ENCODE measurements at places on chromosomes 5 and 9.

DNA sequence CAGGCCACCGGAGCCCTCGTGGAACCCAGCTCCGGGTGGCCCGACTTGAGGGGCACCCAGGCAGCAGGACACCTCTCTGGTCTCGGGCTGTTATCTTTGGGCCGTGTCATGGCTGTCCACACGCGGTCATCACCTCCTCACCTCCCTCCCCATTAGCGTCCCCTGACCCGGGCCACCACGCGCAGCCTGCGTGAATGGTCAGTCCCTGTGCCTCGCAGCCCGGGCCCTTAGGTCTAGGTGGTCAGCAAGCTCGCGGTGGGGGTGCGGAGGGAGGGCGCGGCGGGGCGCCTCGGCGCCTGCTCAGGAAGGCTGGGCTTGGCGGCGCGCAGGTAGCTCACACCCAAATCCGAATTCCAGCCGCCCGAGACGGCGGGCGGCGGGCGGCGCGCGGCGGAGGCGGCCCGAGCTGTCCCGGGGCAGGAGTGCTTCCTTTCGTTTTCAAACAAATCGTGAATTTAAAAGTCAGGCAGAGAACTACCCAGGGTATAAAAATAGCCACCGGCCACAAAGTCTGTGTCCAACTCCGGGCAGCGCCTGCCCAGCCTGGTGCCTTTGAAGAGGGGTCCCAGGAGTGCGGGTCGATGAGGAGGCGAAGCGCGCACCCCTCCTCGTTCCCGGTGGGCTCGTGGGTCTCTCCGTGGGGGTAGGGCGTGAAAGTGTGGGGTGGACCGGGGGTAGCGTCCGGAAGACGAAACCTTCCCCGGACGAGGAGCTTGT is 1.0 kb upstream of the RXRA start:
- DNase-seq = no peak

GRCh38 chr9:123225995-123226394 is 42.4 kb downstream of the STRBP start:
- DNase-seq = no peak

GRCh38 chr5:171092194-171092593 is 216.9 kb upstream of the TLX3 start:
- DNase-seq = no peak

DNA sequence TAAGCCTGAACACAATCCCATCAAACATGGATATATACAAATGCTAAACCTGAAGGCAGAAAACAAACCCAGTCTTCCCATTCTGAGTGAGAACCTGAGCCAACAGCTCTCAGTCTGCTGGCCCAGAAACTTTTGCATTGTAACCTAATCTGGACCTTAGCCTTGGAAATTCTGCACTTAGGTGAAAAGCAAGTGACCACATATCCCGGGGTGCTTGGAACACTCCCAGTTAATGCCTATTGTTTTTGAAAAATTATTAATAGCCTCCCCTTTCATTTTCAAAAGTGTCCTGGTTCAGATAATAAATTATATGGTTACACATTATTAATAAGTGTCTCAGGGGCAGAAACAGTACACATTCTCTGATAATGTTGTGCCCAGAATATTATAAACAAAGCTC is 228.3 kb upstream of the TARS1 start:
- DNase-seq = no peak

GRCh38 chr5:97998941-97999340 is 774.5 kb upstream of the RGMB start:
- DNase-seq = no peak

- no peak for DNase-seq
Observed at GRCh38 chr5:116738239-116738614, 163.6 kb upstream of the SEMA6A start.

- DNase-seq = no peak
Observed at GRCh38 chr5:143425835-143426234, 22.3 kb upstream of the NR3C1 start.

DNA sequence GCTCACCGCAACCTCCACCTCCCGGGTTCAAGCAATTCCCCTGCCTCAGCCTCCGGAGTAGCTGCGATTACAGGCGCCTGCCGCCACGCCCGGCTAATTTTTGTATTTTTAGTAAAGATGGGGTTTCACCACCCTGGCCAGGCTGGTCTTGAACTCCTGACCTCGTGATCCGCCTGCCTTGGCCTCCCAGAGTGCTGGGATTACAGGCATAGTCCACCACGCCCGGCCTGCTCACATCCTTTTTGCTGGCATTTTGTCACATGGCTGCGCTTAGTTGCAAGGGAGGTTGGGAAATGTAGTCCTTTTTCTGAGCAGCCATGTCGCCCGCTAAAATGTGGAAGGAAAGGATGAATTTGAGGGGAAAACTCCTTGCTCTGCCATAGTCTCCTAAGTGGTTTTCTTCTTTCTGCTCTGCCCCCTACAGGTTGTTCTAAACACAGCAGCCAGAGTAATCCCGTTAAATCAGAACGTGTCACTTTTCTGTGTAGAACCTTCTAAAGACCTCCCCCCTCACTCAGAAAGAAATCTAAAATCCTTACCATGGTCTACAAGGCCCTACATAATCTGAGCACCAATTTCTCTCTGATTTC is 57.8 kb upstream of the HSPA9 start:
- no peak for DNase-seq

- DNase-seq = no peak
Observed at GRCh38 chr5:96648023-96648422, 14.2 kb upstream of the CAST start.

DNA sequence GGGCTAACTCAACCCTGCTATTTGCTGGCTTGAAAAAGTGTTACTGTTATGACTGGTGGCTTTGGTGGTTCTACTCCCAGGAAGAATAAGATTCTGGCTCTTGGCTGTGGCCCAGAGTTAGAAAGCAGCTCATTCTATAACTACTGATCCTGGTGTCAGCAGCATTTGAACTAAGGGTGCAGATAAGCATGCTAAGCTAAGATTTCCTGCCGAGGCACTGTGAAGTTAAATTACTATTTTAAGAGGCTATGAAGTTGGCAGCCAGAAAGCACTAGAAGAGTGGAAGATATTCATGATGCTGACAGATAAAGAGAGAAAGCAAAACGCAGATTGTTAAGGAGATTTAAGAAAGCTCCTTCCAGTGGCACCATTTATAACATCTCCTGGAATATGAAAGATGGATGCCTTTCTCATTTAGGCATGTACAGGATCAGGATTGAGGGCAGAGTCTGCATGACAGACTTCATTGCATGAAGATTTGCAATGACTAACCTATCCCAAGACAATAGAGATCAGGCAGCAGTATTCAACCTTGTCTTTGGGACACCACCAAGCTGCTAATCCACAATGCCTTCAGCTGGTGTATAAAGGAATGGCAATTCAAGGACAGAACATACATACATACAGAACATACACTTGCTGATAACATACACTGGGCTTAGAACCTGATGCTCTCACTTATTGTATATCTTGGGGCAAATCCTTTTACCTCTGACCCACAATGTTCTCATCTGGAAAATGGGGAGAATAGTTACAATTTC is 11.7 kb downstream of the BRINP1 start:
- DNase-seq = no peak

GRCh38 chr5:77294185-77294584 is 83.7 kb downstream of the PDE8B start:
- DNase-seq = no peak

DNA sequence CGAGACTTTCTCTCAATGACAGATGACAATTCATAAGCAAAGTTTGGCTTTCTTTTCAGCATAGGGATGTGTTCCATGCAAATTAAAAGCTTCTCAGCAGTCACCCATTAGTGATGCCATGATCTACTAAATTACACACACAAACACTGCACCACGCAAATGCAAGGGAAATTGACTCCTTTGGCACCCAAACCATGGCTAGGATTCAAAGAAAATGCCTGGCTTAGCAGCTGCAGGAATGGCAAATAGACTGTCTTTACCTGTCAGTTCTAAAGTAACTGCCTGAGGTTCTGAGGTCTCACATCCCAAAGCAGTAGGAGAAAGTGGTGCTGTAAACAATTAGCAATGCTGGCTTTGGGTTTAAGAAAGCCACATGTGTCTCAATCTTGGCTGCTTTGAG is 108.6 kb upstream of the ATP10B start:
- DNase-seq = no peak

All from GM12892 (cell line).